ENCODE measurements at places on chromosomes 11 and 22. TPM values are rescaled to one million over a fixed set of nuclear protein-coding genes. Genes with fewer than 3 reads are reported as not detected.

The CNTF gene
- 1.4 TPM for total RNA-seq

The MMP8 gene
- not detected for total RNA-seq

The RFPL3 gene
- total RNA-seq = not detected

The FOLR2 gene
- not detected for total RNA-seq

The PRR5 gene
- total RNA-seq = 13.3 TPM

The OR52I1 gene
- not detected for total RNA-seq

Data from A549 treated with Hydrocortisone at 1 μM for 4 hours (cell line).